ENCODE measurements at places on chromosomes 16 and 17. TPM values are rescaled to one million over a fixed set of nuclear protein-coding genes. Genes with fewer than 3 reads are reported as not detected.
A peak's percentile ranks its signal among the peaks of the same experiment; 100 is the strongest.

RNF227 gene
- 0.79 TPM for polyA plus RNA-seq

- no peak for DNase-seq
Measured at GRCh38 chr16:74577882-74578366, 29.0 kb downstream of the GLG1 start.

DNA sequence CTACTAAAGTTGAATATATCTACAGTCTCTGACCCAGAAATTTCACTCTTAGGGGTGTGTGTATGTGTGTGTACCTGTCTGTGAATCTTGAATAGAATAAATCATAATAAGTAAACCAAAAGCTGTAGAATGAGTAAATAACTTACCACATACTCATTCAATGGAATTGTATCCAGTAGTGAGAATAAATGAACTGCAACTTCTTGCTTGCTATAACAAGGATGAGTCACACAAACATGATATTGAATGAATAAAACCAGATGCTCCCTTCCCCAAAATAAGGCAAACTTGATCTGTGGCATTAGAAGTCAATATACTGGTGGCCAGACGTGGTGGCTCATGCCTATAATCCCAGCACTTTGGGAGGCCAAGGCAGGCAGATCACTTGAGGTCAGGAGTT, 259.8 kb upstream of the MON1B start:
- no peak for DNase-seq

- DNase-seq = peak; percentile 69
Measured at GRCh38 chr17:44921122-44921882, 6.0 kb upstream of the GFAP start.

- DNase-seq = no peak
Measured at GRCh38 chr16:83946781-83947566, 6.1 kb upstream of the OSGIN1 start.

CTF1 gene
- polyA plus RNA-seq = 13.5 TPM

UTP18 gene
- polyA plus RNA-seq = 16.7 TPM
